ENCODE measurements at places on chromosomes 7 and 10.

DNA sequence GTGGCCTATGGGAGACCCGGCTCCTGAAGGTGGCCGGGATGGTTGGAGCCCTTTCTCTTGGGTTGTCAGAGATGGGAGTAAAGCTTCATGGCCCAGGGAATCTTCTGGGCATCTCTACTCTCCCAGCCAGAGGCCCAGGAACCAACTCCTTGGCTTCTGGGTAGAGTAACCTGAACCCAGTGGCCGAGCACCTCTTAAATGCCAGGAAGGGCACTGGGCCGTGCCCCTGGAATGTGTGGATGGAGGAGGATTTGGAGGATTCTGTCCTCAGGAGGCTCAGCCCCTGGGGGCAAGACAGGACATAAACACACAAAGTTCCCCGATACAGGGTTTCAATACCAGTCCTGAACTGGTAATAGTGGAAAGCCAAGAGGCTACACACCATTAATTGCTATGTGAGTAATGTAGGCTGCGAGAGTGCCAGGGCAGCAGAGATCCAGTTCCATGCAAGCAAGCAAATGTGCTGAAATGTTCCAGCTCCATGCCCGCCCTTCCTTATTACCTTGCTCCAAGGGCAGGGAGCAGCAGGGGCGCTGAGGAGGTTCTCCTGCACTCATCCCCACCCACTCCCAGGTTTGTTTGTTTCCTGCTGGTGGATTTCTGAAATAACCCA lies 1.2 kb downstream of the PALD1 start:
- DNase-seq = no peak

DNA sequence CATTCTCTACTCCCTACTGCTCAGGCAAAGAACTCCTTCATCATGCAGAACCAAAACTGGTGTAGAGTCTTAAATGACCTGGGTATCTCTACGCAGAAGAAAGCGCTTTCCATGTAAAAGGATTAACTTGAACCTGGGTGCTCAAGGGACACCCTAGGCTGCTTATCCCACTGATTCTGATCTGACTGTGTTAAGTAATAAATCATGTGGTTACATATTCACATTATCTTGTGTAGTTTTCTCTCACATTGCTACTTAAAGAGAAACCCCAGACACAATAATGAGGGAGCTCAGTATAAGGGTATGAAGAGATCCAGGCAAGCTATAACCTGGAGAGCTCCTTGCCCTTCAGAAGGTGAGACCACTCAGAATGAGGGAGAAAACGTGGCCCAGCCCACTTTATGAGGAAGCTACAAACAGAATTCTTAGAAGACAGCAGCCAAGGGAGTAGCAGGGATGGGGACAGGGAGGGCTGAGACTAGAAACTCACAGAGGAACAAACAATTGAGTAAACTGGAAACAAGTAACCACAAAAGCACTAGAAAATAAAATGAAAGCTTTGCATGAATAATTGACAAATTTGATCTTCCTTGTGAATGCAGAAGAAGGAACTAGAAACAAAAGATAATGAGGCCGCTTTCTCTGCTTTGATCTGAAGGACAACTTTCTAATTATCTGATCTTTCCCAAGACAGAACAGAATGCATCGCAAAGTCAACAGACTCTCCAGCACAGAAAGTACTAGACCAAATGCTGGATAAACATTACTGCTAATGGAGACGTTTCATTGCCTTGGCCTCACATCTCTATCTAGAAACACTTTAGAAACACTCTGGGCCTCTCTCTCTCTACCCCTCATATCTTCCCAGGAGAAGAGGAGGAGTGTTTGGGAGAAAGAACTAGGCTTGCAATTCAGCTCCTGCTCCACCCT lies 76.1 kb downstream of the LRRC17 start:
- DNase-seq = no peak

DNA sequence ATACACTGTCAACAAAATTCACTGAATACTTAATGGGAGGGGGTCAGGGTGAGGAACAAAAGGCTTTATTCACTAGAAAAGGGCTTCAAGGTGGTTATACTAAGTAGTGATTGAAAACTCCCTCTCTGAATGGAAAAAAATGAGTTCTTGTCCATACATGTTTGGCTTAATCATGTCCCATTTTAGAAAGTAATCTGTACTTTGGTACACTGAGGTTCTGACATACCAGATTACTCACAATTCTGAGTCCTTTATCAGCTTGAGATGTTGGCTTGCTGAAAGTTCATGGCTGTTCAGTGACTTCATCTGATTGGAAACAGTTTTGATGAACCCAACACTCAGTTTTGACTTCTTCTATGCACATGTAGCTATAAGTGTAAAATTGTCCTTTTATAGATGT lies 12.8 kb upstream of the NOBOX start:
- DNase-seq = no peak

DNA sequence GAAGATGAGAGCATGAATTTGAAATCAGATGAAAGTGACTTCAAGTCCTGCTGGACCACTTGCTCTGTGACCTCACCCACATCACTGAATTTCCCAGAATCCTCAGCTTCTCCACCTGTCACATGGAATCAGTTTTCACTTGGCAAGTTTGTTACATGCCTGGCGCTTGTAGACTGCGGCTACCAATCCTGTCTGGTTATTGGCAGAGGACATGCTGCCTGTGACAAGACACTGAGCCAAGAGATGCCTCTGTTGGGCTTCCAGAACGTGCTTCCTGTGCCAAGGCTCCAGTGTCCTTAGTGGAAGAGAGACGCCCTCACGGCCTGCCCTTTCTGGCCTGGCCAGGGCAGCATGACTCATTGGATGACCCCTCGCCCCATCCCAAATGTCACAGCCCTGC lies 4.4 kb upstream of the MYL10 start:
- no peak for DNase-seq

GRCh38 chr10:110724937-110725336 lies 80.8 kb downstream of the RBM20 start:
- DNase-seq = no peak

GRCh38 chr7:28488061-28488791 lies 75.9 kb downstream of the CREB5 start:
- no peak for DNase-seq

DNA sequence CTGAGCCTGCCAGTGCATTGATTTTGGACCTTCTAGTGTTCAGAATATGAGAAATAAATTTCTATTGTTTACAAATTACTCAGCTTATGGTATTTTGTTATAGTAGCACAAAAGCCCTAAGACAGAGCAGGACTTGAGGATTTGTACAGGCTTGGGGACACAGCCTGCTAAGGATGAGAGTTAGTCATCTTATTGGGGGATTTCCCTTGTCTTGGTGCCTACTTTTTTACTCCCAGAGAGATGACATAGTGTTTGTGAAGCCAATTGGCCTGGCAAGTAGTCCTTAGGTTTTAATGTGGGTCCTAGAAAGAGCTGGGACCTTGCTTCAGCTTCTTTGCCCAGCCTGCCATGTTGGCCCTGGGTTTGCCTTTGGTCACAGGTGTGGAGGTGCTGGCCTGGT lies 364.0 kb downstream of the REEP3 start:
- no peak for DNase-seq

DNA sequence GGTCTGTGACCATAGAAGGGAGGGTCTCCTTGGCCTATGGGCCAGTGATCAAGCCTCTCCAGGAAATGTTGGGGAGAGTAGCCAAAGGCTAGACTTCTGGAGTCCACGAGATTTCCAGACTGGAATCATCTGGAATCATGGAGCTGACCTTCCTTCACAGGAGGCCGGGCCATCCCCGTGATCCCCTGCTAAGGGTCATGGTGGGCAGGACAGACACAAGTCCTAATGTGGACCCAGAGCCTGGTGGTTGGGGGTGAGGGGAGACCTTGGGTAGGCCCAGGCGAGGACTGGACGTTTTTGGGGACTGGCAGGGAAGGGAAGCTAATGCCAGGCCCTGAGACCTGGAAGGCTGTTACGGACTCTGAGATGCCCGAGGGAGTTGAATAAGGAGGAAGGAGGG lies 9.8 kb upstream of the GRID1 start:
- DNase-seq = no peak

Measured in NCI-H1092 treated with DMSO at 0.1 percent for 48 hours (cell line).